Stimulated activated CD4-positive, alpha-beta T cell treated with anti-CD3 and anti-CD28 coated beads, Interleukin-4, amount 100 ng/mL, for 48 hours (primary cell): ENCODE measurements at places on chromosomes 4 and X.

DNA sequence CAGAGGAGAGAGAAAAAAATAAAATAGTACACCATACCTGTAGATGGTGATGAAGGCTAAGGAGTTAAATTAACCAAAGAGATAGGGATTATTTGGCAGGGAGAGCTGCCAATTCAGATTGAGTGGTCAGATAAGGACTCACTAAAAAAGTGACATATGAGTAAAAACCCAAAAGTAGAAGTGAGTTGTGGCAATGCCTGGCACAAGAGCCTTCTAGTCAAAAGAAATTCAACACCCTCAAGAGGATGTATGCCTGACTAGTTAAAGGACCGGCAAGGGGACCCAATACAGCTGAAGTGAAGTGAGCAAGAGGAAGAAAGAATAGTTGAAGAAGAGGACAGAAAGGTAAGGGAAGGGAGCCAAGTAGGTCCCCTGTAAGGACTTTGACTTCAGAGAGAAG lies 34.9 kb downstream of the ELF2 start:
- no peak for DNase-seq

DNA sequence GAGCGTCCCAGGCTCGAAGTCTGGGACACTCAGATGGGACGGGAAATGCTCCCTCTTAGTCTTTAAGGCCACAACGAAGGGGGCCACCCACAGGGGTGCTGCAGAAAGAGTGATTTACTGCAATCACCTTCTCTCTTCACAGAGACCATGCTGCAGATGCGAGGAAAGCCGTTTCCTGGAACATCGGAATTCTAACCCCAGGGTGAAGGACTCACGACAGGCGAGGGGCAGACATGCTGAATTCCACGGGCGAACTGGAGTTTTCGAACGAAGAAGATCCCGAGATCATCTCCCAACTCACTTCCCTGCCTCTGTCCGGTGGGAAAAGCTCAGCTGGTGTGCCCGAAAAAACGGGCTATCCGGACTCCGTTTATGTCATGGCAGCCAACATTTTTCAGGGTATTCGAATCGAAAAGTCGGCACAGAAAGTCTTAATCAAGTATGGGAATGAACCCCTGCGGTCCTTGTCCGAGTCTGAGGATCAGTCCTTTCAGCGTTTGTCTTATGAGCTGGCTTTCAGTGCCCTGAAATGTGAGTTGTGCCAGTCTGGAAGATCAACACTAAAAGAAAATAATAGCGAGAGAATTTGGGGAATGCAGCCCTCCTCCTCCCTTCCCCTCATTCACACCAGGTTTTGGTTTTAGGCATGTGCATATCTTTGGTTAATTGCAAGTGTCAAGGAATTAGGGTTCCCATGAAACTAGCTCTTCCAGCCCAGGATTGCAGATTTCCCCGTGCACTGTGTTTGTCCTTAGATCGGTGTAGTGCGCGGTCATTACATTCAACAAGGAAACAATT lies 905 bp downstream of the NSUN7 start:
- no peak for DNase-seq

GRCh38 chr4:5126231-5126630 lies 75.0 kb downstream of the STK32B start:
- no peak for DNase-seq

- no peak for DNase-seq
Observed at GRCh38 chrX:20001588-20001987, 10.7 kb upstream of the BCLAF3 start.
